Activated CD4-positive, alpha-beta T cell treated with anti-CD3 and anti-CD28 coated beads, Interleukin-2, amount 10 ng/mL, durations not matched to agents 24 days and 14 days (primary cell): ENCODE measurements at places on chromosomes 1 and 21.

DNA sequence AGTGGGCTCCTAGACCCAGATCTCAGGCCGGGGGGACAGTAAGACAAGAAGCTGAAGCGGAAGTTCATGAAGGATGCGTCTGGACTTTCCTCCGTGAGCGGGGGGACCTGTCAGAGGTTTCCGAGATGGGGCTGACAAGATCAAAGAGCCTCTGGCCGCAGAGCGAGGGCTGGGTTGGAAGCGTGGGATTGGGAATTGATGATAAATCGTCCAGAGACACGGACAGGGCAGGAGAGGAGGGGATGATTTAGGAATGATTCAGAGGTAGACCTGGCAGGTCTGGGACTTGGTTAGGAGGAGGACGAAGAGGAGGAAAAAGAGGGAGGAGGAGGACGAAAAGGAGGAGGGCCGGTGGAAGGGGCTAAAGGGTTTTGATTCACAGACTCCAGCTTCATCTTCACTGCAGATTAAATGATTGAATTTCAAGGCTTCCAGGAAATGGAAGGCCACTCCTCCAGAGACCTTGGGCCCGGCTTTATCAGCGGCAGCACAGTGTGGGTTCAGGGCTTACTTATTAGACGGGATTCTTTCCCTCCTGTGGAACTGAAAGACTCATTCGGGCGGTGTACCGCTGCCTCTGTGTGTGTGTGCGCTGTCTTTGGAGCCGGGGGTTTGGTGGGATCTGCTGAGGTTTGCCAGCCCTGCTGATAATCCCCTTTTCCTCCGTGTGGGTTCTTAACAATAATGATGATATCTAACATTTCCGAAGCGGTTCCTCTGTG lies 85.7 kb upstream of the SLC45A1 start:
- H3K27ac ChIP-seq = no peak overlapping the region
- H3K36me3 ChIP-seq = no peaks in the 10 kb centered on the region
- H3K4me3 ChIP-seq = no peak overlapping the region
- no peaks in the 10 kb centered on the region for H3K4me1 ChIP-seq
- H3K27me3 ChIP-seq = peaks cover 17% of the 10 kb centered on the region

GRCh38 chr1:210291786-210292230 lies 36.9 kb upstream of the HHAT start:
- no peak for DNase-seq
- H3K4me1 ChIP-seq = no peaks in the 10 kb centered on the region
- H3K27me3 ChIP-seq = peaks cover 47% of the 10 kb centered on the region
- H3K27ac ChIP-seq = no peak overlapping the region

GRCh38 chr1:247211339-247211738 lies 39.5 kb upstream of the ZNF124 start:
- DNase-seq = no peak
- peaks cover 33% of the 10 kb centered on the region for H3K36me3 ChIP-seq
- no peak overlapping the region for H3K4me3 ChIP-seq
- peaks cover 30% of the 10 kb centered on the region for H3K4me1 ChIP-seq

- no peak for DNase-seq
- peak overlapping the region; percentile 80 for H3K27ac ChIP-seq
- peaks cover 46% of the 10 kb centered on the region for H3K36me3 ChIP-seq
Measured at GRCh38 chr1:175158170-175158591, 34.4 kb downstream of the KIAA0040 start.

DNA sequence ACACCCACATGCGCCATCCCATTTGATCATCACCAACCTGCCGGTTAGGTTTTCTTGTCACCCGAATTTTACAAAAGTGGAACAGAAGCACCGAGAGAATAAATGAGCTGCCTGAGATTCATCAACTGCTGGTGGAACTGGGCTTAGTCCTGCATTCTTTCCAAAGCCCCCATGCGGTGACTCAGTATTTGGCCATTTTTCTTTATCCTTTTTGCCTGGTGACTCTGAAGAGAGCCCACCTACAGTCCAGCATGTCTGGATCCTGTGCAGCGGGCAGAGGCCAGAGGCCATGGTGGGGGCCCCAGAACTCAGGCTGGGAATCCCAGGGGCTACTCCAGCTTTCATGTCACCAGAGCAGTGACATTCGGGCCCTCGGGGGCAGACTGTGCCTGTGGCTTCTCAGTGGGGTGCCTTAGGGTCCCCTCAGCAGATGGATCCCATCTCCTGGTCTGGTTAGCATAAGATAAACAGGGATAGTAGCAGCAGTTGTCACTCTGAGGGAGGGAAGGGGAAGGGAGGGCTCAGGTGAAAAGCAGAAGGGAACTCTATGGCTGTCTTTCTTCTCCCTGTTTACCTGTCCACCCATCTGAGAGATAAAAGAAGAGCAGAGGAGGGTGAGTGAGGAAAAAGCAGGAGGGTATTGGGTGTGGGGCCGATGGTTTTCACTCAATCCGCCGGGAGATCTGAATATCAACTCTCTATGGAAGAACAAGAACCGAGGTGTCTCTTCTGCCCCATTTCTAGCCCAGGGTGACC lies 63.2 kb downstream of the KIF26B start:
- no peak overlapping the region for H3K4me3 ChIP-seq
- no peak for DNase-seq
- H3K27me3 ChIP-seq = no peaks in the 10 kb centered on the region
- H3K27ac ChIP-seq = no peak overlapping the region
- no peaks in the 10 kb centered on the region for H3K36me3 ChIP-seq

GRCh38 chr1:208201229-208201628 lies 43.0 kb downstream of the PLXNA2 start:
- H3K27ac ChIP-seq = no peak overlapping the region
- no peaks in the 10 kb centered on the region for H3K36me3 ChIP-seq
- DNase-seq = no peak
- H3K27me3 ChIP-seq = no peaks in the 10 kb centered on the region
- H3K4me1 ChIP-seq = no peaks in the 10 kb centered on the region
- no peak overlapping the region for H3K4me3 ChIP-seq

DNA sequence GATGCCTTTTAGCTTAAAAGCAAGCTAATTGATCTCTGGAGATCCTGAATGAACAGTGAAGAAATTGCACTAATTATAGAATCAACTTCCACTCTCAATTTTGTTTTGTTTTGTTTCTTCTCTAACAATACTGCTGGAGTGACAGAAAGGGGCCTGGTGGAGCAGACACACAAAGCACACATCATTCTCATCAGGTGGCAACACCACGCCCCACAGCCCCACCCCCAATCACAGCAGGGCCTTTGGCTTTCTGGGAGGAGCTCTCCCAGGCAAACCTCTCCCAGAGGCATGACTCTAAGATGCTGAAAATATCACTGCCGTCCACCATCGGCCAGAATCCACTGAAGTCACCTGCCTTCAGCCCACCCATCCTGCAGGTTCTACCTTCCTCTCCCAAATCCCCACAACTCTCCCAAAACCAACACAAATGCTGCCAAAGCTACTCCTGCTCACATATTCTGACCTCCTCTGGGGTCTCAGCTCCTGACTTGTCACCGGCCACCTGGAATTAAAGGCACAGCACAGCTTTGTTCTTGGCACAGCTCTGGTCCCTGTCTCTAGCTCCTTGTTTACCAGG lies 120.7 kb downstream of the GRIK3 start:
- no peaks in the 10 kb centered on the region for H3K4me1 ChIP-seq
- no peaks in the 10 kb centered on the region for H3K27me3 ChIP-seq
- no peaks in the 10 kb centered on the region for H3K36me3 ChIP-seq
- H3K4me3 ChIP-seq = no peak overlapping the region

GRCh38 chr21:43974791-43975468 lies 37.2 kb upstream of the TRAPPC10 start:
- H3K27me3 ChIP-seq = no peaks in the 10 kb centered on the region
- DNase-seq = no peak
- peak overlapping the region; percentile 42 for H3K27ac ChIP-seq

DNA sequence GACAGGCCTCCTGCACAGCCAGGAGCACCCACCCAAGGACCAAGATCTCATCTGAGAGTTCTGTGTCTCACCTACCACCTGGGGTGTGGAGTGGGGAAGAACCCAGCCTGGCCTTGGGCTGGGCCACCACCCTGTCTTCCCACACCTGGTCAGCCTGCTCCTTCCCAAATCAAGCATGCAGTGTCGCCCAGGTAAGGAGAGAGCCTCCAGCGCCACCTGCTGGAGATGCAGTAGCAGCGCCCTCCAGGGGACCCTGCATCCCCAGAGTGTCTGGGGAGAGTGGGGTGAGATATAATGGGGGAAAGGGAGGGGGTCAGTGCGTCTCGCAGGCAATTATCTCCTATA lies 32.3 kb downstream of the KIAA2013 start:
- peak; percentile 92 for DNase-seq
- H3K36me3 ChIP-seq = no peaks in the 10 kb centered on the region
- peak overlapping the region; percentile 12 for H3K27ac ChIP-seq
